ENCODE measurements at places on chromosomes 5 and 9. TPM values are rescaled to one million over a fixed set of nuclear protein-coding genes. Genes with fewer than 3 reads are reported as not detected.

ACSL6 gene
- total RNA-seq = 38.8 TPM

REEP2 gene
- 0.77 TPM for total RNA-seq

GARIN3 gene
- total RNA-seq = not detected

QRFP gene
- total RNA-seq = not detected

CCDC192 gene
- total RNA-seq = not detected
